Activated CD4-positive, alpha-beta T cell treated with anti-CD3 and anti-CD28 coated beads, Interleukin-2, amount 10 ng/mL, durations not matched to agents 7 days and 5 days (primary cell): ENCODE measurements at places on chromosomes 2 and 18. TPM values are rescaled to one million over a fixed set of nuclear protein-coding genes. Genes with fewer than 3 reads are reported as not detected.
A peak's percentile ranks its signal among the peaks of the same experiment; 100 is the strongest.

RIT2 gene
- total RNA-seq: not detected

POTEC gene
- total RNA-seq: not detected

REG3G gene
- total RNA-seq: not detected

RAX gene
- not detected for total RNA-seq

DNA sequence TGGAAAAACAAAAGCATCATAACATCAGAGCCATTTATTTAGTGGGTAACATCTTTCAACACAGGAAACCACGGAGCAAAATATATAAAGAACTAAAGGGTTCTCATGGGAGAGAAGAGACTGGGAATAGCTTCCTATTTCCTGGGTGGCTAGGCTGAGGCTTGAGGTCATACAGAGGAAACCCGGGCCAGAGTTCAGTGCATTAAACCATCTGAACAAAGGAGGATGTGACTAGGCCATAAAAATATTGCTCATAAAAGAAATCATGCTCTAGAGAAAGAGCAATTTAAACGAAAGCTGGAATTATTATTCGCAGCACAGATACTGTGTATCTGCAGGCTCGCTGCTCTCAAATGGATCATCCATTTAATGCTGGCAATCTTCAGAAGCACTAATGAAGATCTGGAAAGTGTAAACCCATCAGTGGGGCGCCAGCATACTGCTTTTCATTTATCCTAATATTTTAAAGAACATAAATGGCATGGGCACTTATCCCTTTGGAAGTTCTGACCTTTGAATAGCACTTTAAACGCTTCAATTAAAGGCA is 83.3 kb downstream of the GALNT14 start:
- H3K4me1 ChIP-seq: no peaks in the 10 kb centered on the region
- no peak overlapping the region for H3K27ac ChIP-seq
- DNase-seq: no peak
- no peaks in the 10 kb centered on the region for H3K27me3 ChIP-seq
- no peaks in the 10 kb centered on the region for H3K36me3 ChIP-seq

DNA sequence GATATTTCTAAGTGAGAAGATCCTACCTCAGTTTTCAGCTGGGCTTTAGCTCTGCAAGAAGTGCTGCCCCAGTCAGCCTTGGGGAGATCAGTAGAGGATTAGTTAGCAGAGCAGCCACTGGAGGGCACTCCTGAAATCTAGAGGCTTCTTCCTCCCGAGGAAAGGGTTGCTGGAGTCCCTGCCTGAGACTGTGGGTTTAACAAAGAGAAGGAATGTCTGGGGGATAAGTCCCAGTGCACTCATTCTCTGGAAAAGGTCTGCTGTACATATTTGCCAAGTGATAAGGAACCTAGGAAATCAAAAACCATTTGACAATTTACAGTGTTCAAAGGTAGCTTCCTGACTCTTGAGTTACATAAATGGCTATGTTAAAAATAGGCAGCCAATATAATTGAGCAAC is 207.2 kb downstream of the SLC8A1 start:
- no peaks in the 10 kb centered on the region for H3K36me3 ChIP-seq
- no peak overlapping the region for H3K27ac ChIP-seq
- no peaks in the 10 kb centered on the region for H3K4me1 ChIP-seq
- no peak overlapping the region for H3K4me3 ChIP-seq
- DNase-seq: peak; percentile 22
